GM23338 (cell line): ENCODE measurements at places on chromosomes 1 and 21. TPM values are rescaled to one million over a fixed set of nuclear protein-coding genes. Genes with fewer than 3 reads are reported as not detected.
A peak's percentile ranks its signal among the peaks of the same experiment; 100 is the strongest.

THEM5 gene
- total RNA-seq = not detected in 2 replicates

WDR64 gene
- total RNA-seq = not detected in 2 replicates

NBPF4 gene
- not detected in 2 replicates for total RNA-seq

LCE2A gene
- not detected in 2 replicates for total RNA-seq

FAM110D gene
- 0.08 and 0.24 TPM in 2 replicates for total RNA-seq

KAZN gene
- 10.0 and 15.0 TPM in 2 replicates for total RNA-seq

LCE1D gene
- not detected in 2 replicates for total RNA-seq

C1orf185 gene
- total RNA-seq = not detected in 2 replicates

- DNase-seq = no peak
These were observed 30.0 kb upstream of the COL18A1 start for GRCh38 chr21:45374826-45375455.

DNA sequence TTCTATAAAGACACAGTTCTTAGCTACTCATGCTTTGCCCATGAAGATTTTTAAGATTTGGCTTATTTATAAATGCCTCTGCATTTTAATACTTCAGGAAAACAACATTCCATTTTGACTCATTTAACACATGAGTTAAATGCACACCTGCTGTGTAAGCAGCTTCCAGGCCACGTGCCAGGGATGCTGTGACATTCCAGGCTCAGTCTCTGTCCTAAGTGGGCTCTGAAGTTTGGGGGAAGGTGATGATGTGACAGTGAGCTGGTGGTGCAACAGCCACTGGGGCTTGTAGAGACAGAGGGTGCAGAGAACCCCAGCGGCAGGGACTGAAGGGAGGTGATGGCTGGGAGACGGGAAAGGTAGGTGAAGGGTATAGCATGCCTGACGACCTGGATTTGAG lies 40.7 kb downstream of the HHAT start:
- DNase-seq = peak; percentile 37

GRCh38 chr1:92473781-92474495 lies 12.8 kb downstream of the GFI1 start:
- no peak for DNase-seq

DNA sequence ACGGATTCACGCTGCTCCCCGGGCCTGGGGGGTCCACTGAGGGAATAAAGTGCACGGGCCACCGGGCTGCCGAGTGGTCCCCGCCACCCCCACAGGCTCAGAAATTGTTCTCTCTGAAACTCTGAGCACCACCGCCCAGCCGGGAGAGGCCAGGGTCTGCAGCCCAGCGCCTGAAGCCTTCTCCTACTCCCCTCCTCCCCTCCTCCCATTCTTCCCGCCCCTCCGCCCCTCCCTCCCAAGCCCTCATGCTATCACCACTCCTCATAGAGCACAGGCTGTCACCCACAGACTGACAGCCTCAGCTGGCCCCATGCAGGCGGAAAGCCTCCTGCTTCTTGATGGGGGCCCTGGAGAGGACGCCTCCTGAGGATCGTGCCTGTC lies 707 bp upstream of the GPR153 start:
- DNase-seq = peak; percentile 63

- DNase-seq = no peak
These were observed 7.9 kb downstream of the RNU5D-1 start for GRCh38 chr1:44723064-44723463.

DNA sequence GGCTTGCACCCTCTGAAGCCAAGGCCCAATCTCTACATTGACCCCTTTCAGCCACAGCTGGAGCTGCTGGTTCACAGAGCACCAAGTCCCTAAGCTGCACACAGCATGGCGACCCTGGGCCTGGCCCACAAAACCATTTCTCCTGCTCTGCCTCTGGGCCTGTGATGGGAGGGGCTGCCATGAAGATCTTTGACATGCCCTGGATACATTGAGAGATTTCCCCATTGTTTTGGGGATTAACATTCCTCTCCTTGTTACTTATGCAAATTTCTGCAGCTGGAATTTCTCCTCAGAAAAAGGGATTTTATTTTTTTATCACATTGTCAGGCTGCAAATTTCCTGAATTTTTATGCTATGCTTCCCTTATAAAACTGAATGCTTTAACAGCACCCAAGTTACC lies 235.8 kb downstream of the COL11A1 start:
- DNase-seq = peak; percentile 36

DNA sequence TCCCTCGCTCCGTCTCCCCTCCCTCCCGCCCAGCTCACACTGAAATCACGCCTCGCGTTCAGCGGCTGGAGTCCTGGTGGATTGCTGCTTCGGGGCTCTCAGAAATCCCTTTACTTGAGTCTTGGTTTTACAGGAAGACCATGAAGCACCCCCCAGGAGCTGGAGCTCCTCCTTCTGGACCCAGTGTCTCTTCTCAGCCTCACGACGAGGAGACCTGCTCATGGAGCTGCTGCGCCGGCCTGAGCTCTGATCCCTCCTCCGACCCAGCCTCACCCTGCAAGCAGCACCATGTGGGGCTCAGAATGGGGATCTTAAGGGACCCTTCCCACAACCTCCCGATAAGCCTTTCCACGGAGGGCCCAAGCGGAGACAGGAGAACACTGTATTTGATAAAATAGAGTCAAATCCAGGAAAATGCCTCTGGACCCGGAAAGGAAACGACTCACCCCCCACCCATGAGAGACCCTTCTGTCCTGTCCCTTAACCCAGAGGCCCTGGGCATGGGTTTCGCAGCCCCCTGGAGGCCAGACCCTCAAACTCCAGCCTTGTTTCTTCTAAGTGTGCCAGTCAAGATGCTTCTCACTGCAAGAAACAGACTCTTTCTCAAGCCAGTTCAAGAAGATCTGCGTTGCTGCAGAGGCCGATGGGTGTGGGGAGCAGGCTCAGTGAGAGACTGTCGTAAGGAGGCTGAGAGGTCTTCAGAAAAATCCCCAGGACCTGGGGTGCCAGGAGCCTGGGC lies 26.1 kb downstream of the PDE9A start:
- DNase-seq = peak; percentile 57

DNA sequence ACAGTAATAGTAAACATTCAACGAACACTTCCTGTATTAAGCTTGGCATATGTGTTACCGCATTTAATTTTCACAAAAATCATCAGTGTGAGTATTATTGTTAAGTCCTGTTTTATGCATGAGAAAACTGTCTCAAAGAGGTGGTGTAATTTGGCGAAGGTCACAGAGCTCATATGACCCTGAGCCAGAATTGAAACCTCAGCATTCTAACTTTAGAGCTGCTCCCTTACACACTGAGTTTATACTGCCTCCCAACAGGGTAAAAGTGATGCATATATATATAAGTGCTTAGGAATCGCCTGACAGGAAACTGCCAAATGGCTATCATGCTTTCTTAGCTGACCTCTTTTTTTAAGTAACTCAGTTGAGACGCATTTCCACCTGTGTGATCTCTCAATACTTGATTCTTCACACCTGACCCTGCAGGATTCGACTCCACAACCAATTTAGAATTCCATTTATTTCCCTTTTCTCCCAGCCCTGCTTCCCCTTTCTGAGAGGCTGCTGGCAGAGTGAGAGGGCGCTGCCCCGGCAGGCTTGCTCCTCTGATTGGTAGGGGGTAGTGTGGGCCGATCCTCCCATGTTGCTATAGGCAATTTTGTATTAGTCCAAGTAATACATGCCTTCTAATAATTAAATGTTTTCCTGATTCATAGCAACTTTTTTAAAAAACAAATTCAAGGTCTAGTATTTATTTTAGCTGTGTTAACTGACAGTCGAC lies 40.5 kb downstream of the ZBTB40 start:
- no peak for DNase-seq

DNA sequence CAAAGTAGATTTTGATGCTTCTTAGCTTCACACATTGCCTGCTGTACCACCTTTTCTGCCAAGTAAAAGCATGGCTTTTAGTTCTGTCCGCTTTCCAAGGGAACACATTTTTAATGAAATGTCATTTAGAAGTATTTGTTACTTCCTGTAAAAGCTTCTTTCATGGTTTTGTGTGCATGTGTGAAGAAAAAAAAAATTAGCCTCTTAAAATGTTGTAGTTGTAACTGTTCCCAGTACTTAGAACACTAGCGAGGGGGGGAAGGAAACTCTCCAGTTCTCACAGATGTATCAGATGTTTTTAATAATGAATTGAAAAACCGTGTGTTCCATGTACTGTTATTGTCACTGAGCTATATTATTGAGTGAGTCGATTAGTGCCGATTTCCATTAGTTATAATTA lies 568.3 kb upstream of the ADGRL2 start:
- DNase-seq = no peak

DNA sequence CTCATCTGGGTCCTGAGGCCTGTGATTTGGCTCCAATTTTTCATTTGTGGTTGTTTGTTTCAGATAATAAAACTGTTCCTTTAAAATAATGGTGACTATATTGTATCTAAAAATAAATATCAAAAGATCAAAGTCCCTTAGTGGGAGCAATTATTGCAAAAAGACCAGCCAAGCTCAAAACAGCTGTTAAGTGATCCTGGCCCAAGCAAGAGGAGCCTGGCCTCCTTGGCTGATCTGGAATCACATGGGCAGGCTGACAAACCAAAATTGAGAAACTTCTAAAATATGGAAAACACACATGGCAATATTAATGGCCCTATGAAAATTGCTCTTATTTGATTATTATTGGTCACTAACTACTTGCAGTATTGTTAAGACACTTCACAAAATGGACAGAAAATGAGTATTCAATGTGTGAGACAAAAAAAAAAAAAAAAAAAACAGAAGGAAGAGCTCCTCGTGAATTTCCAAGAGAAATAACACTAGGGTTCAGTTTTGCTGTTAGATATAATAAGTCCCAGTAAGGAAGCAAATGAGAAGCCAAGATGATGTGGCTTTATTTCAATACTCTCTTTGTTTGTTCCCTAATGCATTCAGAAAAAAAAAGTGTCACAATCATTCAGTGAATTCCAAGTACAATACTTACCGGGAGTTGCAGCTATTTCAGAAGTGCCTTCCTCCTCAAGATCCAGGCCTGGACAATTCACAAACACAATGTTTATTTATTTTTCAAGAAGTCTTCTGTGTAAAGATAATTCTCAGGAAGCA lies 105.1 kb downstream of the SEC16B start:
- no peak for DNase-seq

GRCh38 chr1:30639881-30640452 lies 83.4 kb downstream of the MATN1 start:
- DNase-seq = no peak

- DNase-seq = no peak
These were observed 27.7 kb upstream of the POU3F1 start for GRCh38 chr1:38074302-38074677.

- DNase-seq = no peak
These were observed 105.1 kb downstream of the PCBP3 start for GRCh38 chr21:45748593-45748992.

DNA sequence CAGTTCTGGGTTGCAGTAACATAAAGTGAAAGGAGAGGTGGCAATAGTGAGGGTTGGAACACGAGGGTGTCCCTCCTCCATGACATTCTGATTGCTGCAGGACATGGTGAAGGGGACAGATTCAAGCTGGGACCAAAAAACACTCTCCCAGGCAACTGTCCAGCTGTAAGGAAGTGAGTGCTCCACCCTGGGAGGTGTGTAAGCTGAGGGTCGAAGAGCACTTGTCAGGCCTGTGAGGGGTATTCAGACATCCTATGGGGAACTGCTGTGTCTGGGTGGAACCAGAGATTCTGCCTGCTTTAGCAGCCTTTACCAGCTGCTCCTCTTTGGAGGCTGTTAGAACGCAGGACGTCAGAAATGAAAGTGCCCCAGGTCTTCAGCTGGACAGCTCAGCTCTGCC lies 212.1 kb downstream of the TRABD2B start:
- DNase-seq = no peak

GRCh38 chr1:41627491-41628280 lies 143.2 kb upstream of the EDN2 start:
- no peak for DNase-seq

- DNase-seq = no peak
These were observed 76.9 kb downstream of the RGS18 start for GRCh38 chr1:192235127-192235526.

DNA sequence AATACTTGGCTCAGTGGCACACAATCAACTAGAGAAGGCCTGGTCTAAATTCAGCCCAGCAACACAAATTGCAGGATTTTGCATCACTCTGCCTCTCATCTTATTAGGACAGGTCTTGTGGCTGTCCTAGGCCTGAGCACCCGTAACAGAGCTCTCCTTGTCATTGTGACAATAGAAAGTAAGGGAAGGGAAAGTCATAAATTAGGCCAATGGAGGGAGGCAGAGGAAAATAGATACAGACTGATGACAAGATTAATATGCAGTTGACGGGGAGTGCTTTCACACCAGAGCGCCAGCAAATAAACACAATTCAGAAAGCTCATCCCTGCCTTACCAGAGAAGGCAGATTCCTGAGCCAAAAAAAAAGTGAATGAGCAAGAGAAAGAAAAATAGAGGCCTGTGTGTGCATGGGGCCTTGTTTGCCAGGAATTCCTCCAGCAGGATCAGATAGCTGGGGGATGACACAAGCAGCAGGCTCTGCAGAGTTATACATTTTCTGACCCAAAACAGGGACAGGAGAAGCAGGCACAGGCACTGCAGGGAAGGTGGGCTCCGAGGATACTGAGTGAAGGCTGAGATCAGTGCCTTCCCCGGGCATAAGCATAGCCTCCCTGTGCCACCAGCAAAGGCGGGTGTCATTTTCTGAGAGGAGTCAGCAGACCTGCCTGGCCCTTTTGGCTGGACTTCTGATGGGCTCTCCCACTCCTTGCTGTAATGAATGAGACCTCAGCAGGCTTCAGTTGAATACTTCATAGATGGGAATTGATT lies 110.0 kb upstream of the SPAG17 start:
- no peak for DNase-seq

GRCh38 chr1:19457607-19458006 lies 27.7 kb downstream of the CAPZB start:
- DNase-seq = no peak

GRCh38 chr1:182350839-182351238 lies 40.8 kb downstream of the GLUL start:
- no peak for DNase-seq

GRCh38 chr1:230127105-230128054 lies 60.3 kb downstream of the GALNT2 start:
- peak; percentile 65 for DNase-seq

- no peak for DNase-seq
These were observed 40.6 kb downstream of the HNRNPR start for GRCh38 chr1:23303524-23303923.

DNA sequence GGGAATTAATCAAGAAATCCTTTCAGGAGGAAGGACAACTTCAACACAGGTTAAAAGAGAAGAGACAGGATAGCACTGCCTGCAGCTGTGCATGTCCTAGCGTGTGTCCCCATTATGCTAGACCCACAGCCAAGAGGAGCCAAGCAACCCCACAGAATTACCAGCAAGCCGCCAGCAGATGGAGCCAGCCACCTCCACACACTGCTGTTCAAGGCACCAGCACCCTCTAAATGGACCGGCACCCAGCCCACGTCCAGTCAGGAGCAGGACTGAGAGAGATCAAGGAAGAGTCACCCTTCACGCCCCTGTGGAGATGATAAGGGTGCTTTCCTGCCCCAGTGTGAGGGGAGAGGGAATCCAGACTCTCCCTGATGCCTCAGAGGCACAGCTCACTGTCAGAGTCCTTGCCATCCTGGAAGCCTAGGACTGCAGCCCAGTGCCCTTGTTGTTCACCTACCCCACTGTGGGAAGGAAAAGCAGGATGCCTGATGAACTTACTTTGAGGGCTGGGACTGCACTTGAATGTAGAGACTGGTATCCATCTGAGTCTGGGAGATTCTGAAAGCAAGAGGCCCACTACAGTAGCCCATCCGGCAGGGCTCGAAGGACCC lies 37.1 kb upstream of the CTTNBP2NL start:
- peak; percentile 83 for DNase-seq

GRCh38 chr1:37068897-37069296 lies 34.6 kb upstream of the GRIK3 start:
- no peak for DNase-seq
